NCI-H1417 (cell line): ENCODE measurements at places on chromosomes 5 and 9.

GRCh38 chr5:175718401-175719108 lies 60.7 kb downstream of the HRH2 start:
- DNase-seq: peak; percentile 36

DNA sequence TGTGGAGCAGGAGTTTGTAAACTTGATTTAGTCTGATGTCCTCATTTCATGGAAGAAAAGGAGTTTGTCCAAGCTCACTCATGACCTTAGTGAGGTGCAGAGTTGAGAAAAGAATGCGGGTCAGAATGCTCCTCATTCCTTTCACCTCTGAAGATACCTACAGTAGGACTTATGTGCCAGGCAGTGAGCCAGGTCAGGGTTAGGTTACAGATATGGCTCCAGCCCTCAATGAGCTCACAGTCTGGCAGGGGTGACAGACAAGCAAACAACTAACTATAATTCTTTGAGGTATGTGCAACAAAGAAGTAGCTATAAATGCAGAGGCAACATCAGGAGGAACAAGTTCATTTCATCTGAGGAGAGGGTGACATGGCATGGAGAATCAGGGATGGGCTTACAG lies 102.5 kb downstream of the SPATA31D1 start:
- DNase-seq: no peak

DNA sequence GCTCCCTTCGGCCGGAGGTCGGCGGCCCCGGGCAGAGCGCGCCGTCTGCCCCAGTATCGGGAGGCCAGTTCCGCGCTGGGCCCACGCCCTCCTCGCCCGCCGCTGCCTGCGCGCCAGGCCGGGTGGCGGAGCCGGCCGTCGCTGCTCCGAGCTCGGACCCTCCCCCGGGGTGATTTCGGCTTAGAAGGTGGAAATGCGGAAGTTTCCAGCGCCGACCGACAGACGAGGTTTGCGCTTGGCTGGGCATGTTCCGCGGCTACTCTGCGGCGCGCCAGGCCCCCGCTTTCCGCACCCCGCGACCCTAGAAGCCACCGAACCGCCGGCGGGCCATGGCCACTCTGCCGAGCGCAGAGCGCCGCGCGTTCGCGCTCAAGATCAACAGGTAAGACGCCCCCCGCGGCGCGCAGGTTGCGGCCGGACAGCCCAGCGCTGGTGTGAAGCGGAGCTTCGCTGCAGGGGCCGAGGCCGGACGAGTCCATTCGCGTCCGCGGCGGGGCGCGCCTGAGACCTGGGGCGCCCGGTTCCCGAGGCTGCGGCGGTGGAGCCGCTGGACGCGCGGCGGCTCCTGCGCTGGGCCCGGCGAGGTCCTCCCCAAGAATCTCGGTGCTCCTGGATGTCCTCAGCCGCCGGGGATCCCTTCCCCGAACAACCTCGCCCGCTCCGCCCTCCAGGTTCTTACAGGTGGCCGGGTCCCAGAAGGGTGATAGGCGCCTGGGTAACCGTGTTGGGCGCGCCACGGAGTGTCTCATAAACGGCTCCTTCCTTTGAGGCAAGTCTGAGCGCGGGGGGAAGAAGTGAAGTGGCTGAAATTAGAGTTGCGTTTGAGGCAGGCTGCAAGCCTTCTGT lies at the start of gene DOCK8:
DOCK8 (plus strand) TSS at position 218 of the 846 bp plus-strand sequence; CDS start at position 330, 112 bp downstream.
- peak; percentile 17 for DNase-seq

- no peak for DNase-seq
These were observed 164.0 kb upstream of the ZNF608 start for GRCh38 chr5:124910354-124911016.

DNA sequence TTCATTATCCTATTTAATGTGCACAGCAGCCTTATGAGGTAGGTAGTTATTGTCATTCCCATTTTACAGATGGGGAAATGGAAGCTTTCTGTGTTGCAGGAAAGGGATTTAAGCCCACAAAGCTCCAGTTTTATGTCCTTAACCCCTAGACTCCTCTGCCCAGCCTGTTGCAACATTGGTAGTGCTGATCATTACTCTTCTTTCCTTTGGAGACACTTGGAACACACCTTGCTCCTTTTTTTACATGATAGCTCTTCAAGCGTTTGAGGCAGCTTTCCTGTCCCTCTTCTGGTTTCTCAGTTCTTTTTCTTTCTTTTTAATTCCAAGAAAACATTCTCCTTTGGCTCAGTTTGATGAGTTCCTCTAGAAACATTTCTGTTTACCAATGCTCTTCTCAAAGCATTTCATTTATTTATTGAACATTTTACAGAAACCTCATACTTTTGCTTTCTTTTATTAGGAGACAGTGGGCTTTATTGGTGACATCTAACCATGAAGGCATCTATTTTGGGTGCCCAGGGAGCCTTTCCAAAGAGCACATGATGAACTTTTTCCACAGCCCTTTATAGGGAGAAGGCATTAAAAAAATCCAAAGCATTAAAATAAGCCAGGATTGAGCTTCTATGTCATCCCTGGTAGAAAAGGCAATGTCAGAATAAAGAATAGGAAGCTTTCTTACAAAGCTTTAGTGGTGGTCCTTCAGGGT lies 218.0 kb downstream of the TMEM38B start:
- no peak for DNase-seq

- DNase-seq: no peak
These were observed 338.0 kb downstream of the MAN2A1 start for GRCh38 chr5:110027527-110028322.

GRCh38 chr5:58544195-58544594 lies 38.7 kb upstream of the RAB3C start:
- peak; percentile 24 for DNase-seq

DNA sequence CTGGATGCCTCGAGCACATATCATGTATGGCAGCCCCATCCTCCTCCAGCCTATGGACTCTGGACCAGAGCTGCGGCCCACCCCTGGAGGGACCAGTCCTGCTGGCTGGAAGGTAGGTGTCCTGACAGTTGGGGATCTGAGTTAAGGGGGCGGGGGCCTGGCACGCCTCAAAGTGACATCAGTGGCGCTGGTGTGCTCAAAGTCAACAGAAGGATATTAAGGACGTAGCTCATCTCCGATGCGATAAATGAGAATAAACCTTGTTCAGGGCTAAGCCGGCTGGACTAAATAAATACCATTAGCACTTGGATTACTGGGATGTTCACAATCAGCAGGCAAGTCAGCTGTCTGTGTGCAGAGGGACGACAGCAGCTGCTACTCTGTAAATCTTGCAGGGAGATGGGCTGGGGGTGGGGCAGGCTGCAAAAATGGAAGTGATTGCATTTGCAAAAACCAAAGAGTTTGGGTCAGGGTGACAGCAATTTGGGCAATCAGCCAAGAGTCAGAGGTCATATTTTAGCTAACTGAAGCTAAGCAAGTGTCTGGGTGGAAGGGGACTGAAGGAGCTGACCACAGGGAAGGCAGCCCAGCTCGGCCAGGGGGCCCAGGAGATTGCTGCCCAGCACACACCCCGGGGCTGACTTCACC lies 80.0 kb upstream of the LRRTM2 start:
- DNase-seq: peak; percentile 47

GRCh38 chr5:6576861-6577501 lies 55.9 kb downstream of the NSUN2 start:
- peak; percentile 61 for DNase-seq

DNA sequence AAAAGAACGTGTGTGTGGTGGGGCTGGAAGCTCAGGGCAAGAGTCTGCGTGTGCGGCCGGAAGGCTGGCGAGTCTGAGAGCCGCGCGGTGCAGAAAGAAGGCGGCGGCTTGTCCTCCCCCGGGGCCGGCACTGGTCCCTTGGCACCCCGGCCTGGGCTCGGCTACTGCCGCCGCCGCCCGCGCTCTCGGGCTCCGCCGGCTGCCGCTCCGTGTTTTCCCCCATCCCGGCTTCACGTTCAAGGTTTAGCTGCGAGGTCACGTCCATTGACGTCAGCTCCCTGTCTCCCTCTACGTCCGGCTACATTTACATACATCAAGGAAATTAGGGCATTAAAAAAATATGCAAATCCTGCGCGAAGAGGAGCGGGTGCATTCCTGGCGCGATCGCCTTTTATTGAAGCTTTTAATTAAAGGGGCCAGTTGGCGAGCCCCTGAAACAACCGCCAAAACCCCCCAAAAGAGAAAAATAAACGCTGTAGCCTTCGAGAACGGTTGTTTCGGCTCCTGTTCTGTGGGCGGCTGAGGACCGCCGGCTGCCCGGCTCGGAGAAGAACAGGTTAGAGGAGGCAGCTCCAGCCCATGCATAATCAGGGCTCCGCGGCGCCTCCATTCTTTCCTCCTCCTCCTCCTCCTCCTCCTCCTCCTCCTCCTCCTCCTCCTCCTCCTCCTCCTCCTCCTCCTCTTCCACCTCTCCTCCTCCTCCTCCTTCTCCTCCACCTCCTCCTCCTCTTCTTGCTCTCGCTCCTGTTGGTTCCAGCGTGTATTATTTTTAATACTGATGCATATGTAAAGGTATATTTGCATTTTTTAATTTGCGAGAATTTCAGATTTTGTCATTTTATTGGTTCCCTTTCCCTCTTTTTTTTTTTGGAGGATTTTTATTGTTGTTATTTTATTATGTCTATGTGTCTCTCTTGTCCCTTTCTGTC lies 207.0 kb downstream of the MEF2C start:
- peak; percentile 80 for DNase-seq

DNA sequence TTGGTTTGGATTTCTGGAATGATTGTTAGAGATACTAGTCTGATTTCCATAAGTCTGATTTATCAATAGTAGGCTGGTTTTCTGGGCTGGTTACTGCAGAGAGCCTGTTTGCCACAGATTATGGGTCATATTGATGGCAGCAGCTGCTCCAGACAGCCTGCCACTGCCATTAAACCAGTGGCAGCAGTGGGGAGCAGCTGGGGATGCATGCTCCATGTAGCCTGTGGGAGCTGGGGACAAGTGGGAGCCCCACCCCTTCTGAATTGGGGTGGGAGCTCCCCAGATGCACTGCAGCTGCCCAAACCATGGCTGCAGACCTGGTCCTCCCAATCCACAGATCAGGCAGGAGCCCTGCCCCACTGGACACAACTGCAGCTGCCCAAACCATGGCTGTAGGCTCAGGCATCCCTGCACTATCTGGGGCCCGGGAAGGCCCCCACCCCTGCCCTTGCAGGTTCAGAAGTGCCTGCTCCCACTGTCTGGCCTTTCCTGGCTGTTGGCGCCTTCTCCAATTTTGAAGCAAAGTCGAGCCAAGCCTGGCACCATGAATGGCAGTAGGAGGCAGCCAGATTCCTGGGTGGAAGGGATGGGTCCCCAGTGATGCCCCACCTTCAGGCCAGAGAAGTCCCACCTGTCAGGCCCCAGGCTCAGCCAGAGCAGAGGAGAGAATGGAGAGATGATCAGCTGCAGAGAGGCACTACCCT lies 402.9 kb upstream of the TYRP1 start:
- no peak for DNase-seq

GRCh38 chr5:164188733-164189148 lies 683.3 kb downstream of the MAT2B start:
- DNase-seq: peak; percentile 11

- no peak for DNase-seq
These were observed 27.8 kb downstream of the MAT2B start for GRCh38 chr5:163533223-163533622.

- DNase-seq: no peak
These were observed 55.1 kb downstream of the MEGF9 start for GRCh38 chr9:120659209-120659608.

DNA sequence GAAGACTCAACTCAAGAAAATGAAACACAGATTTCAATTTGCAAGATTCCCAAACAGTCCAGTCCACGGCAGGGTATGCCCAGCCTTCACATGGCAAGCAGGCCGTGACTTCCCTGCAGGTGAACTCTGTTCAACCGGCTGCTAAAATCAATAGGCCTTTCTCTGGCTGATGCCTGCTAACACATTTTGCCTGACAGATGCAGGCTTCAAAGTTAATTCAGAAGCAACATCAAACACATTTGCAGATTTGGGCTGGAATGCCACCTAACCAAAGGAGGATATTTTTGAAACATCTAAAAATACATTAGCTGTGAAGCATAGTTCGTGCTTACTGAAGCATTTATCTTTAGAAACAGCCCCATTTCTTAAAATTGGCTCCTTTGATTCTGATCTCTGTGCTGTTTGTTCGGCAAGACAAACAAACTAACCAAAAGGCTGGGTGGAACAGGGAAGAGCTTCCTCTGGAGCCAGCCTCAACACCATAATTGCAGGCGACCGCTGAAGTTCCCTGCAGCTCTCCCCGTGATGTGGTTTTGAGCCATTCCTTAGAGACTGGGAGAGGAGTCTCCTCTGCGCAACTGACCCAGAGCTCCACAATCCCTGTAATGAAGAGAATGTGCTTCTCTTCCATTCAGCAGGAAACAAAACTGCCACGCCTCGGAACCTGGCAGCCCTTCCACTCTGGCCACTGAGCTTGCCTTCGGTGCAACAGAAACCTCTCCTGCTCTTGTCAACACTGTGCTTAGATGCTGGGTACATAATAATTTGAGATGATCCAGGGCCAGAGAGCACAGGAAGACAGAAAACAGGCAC lies 126.5 kb downstream of the MYO10 start:
- peak; percentile 15 for DNase-seq

- no peak for DNase-seq
These were observed 8.8 kb downstream of the FGF18 start for GRCh38 chr5:171428168-171428696.
